ENCODE measurements at places on chromosomes 16 and 17. TPM values are rescaled to one million over a fixed set of nuclear protein-coding genes. Genes with fewer than 3 reads are reported as not detected.

Gene PYY
- not detected for total RNA-seq

Gene KRTAP2-3
- not detected for total RNA-seq

Gene FAM83G
- total RNA-seq: 3.2 TPM

Gene HBZ
- total RNA-seq: 2.2 TPM
